ENCODE measurements at places on chromosomes 6 and 20.

DNA sequence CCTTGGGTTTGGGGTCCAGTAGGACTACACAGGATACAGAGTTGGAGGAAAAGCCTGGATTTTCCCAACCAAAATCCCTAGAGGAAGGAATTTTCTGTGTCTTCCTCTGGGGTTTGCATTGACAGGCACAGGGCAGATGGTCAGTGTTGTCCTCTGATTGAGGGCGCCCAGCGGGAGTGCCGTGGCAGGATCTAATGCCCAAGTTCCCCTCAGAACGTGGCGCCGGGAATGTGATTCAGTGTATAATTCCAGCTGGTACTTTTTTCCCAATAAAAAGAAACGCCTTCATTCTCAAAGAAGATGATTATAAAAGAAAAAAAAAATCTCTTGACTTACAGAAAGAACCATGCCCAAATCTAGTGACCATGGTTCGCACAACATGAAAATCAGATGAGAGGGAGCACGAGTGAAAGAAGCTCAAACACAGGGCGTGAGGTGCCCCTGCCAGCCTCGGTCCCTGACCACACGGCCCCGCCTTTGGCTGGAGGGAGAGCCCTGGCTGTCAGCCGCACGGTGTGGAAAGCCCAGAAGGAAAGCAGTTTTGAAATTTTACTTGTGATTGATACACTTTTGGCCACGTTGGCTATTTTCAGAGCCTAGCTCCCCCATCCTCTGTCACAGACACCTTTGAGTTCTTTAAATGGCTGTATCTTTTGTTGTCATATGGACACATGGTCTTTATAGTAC is 31.6 kb downstream of the VEGFA start:
- no peak for DNase-seq

- no peak for DNase-seq
Measured at GRCh38 chr6:16146527-16146955, 17.7 kb downstream of the MYLIP start.

- DNase-seq = no peak
Measured at GRCh38 chr6:24935366-24936152, at the start of gene RIPOR2. Gene RIPOR2 (minus strand): TSS chr6:24935960. CDS start chr6:24935898, 62 bp downstream.

- no peak for DNase-seq
Measured at GRCh38 chr6:167454003-167454402, 129.1 kb downstream of the TTLL2 start.

DNA sequence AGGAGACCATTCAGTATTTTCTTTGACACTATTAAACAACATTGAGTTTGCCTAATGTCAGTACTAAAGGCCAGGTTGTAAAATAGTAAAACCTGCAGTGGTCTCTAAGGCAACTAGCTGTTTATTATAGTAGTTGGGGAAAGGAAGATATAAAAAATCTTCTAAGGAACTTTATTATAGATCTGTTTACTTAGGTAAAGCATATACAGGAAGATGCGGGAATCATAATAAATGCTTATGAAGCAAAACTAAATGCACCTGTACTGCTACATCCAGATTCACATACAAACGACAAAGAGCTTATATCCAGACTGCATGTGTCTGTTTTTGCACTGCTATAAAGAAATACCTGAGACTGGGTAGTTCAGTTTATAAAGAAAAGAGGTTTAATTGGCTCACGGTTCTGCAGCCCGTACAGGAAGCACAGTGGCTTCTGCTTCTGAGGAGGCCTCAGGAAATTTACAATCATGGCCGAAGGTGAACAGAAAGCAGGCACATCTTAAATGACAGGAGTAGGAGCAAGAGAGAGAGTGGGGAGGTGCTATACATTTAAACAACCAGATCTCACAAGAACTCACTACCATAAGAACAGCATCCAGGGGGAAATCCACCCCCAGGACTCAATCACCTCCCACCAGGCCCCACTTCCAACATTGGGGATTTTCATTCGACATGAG is 8.7 kb upstream of the TRIM39 start:
- DNase-seq = no peak

DNA sequence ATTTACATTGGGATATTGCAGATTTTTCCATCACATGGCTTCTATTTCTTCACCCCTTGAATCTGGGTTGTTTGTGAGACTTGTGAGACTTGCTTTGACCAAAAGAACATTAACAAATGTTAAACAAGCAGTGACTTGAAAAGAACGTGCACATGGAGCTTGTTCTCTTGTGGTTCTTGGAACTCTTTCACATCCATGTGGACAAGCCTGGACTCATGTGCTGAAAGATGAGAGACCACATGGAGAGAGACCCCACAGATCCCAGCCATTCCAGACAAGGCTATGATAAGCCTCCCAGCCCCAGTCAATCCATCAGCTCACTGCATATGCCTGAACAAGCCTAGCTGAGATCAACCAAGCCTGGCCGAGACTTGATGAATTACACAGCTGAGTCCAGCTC is 1365.7 kb upstream of the GJE1 start:
- no peak for DNase-seq

- DNase-seq = no peak
Measured at GRCh38 chr6:61787998-61788397, 498.0 kb downstream of the KHDRBS2 start.

- no peak for DNase-seq
Measured at GRCh38 chr20:3160418-3160817, 753 bp upstream of the FASTKD5 start.

All from midbrain (tissue), 1 donor.